ENCODE measurements at places on chromosomes 4 and X.

- DNase-seq = no peak
These were observed 121.9 kb downstream of the RBMX2 start for GRCh38 chrX:130523460-130524394.

- no peak for DNase-seq
These were observed 4.6 kb downstream of the RTL9 start for GRCh38 chrX:110363244-110363643.

DNA sequence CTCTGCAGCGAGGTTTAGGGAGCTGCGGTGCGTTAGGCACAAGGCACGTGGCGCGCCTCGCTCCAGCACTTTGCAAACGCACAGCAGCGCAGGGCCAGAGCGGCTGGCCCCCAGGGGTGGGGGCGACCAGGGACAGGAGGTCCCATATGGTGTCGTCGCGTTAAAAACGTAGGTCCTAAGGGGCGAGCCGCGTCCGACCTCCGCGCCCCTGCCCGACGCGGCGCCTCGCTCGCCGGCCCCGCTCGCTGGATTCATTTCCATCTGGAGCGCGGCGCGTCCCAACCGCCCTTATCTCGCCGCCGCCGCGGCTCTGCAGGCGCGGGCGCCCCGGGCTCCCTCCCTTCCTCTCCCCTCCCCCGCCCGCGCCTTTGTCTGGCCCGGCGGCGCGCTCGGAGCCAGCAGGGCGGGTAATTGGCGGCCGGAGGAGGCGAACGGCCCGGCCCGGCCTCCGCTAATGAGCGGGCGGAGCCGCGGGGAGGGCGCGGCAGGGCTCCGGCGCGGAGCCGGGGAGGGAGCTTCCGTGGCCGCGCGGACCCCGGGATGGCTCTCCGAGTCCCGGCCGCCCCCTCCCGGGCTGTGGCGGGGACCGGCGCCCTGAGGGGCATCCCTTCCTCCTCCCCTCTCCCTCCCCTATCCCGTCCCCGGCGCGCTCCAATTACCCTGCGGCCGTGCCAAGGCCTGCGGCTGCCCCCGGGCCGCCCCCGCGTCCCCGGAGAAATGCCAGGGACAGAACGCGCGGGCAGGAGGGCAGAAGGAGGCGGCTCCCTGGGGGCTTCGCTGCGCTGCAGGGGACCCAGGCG is 409.0 kb downstream of the BCOR start:
- DNase-seq = no peak

DNA sequence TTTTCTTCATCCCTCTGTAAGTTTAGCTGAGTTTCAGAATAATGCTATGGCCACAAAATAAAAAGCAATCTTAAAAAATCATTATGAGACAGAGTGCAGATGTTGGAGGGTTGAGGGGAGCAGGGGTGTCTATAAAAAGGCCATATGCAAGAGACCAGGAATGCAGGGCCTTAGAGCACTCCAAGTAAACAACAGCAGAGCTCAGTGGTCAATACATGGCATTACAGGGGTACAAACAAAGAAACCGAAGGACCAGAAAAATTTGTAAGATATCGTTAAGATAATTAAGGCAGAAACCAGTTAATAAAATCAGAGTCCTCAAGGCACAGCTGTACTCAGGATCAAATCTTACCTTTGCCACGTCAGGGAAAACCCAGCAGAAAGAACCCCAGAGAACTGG is 28.4 kb upstream of the NDST3 start:
- no peak for DNase-seq

GRCh38 chr4:59612235-59612634 is 1587.9 kb upstream of the ADGRL3 start:
- no peak for DNase-seq

- no peak for DNase-seq
These were observed 63.3 kb downstream of the FHIP1A start for GRCh38 chr4:151472297-151472696.

DNA sequence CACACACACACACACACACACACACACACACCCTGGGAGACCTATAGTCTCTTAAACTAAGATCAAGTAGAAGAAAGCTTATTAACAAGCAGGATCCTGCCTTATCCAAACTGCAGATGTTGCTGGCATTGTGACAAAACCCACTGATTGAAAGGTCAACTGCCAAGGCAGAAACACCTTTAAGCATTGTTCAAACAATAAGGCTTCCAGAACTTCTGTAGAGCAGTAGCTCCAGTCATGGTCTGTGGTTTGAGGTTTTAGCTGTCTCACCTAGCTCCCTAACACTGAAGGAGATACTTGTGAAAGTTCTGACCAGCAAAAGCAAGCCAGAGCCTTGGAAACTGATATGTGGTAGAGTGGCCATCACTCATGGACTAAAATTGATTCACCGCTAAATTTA is 59.8 kb downstream of the PTCHD1 start:
- DNase-seq = no peak

DNA sequence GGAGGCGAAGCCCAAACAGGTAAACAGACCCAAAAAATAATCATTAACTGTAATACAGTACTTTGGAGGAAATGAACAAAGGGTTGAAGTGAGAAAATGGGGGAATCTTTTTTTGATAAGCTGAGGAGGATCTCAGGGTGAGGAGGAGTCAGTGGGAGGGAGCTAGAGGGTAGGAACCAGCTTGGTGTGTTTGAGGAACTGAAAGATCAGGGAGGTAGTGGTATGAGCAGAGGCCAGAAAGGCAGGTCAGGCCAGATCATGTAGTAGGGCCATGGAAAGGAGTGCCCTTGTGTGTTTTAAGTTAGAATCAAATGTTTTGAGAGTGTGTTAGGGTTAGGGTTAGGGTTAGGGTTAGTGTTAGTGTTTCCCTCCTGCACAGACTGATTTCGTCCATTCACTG is 48.8 kb downstream of the PPP2R2C start:
- no peak for DNase-seq

DNA sequence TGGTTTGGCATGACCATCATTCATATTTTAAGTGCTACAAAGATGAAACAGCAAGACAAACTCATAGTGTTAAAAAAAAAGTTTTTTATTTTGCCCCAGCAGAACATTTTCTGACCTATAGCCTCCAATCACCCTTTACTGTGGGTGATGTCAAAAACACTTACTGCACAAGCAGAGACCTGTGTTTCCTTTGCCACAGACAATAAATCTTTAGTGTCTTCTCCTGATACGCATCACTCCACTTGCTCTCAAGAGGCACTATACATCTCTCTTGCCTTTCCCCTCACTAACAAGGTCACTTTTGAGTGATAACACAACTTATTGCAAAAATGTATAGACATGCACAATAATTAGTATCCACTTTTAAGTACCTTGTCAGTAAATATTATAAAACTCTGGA is 125.6 kb downstream of the ANTXR2 start:
- DNase-seq = no peak

GRCh38 chr4:79492148-79492547 is 84.1 kb upstream of the GK2 start:
- DNase-seq = no peak

DNA sequence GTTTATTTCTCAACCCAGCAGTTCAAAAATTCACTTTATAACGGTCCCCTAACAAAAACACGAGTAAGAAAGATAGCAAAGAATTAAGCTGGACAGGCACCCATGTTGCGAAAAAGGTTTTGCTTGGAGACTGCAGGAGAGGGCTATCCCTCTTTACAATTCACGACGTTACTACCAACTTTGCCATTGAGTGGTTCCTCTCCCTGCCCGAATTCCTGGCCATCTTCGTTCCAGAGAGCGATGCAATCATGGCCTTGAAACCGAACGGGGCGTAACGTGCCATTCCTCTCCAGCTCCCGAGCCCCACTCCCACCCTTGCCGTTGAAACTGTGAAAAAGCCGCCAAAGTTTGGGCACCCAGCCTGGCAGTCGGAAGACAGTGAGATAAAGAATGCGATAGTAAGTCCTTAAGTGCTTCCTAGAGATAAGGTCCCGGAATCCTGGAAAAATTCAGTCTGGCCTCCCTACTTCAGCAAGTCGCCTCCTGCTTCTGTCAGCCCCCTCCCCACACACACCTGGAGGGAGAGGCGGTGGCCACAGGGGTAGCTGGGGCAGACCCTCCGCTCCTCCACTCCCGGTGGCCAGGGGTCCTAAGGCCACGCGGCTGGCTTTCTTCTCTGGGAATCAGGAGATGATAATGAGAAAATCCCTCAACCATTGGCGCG is 65.2 kb downstream of the FBXO8 start:
- DNase-seq = no peak

- peak; percentile 38 for DNase-seq
These were observed 637 bp downstream of the MAMLD1 start for GRCh38 chrX:150363561-150364346.

DNA sequence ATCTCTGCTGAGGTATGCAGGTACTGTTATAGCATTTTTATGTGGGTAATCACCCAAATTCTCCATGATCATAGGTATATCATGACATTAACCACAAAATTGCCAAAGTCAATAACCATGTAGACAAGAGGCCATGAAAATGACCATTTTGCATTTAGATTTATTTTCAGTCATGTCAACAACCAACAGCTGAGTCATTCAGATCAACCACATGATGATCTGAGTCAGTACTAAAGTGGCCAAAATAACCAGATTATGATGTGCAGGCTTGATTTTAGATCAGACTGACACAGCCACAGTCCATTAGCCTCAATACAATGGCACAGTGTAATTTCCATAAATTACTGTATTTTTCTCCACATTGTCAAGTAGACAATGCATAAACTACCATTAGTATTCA is 240.5 kb downstream of the GRIA3 start:
- DNase-seq = peak; percentile 26

- peak; percentile 83 for DNase-seq
These were observed 694.2 kb upstream of the TENM3 start for GRCh38 chr4:181548873-181549575.

GRCh38 chrX:9957743-9958142 is 9.4 kb upstream of the CLDN34 start:
- no peak for DNase-seq

All from HCEC 1CT (cell line).